Mesothelial cell of epicardium (in vitro differentiated cells): ENCODE measurements at places on chromosomes 16 and 17.

GRCh38 chr17:7833011-7833794, 814 bp upstream of the KDM6B start:
- no peaks in the 10 kb centered on the region for H3K36me3 ChIP-seq
- H3K27ac ChIP-seq = no peak overlapping the region
- peak overlapping the region; percentile 94 for H3K4me3 ChIP-seq
- peaks cover 22% of the 10 kb centered on the region for H3K27me3 ChIP-seq
- DNase-seq = no peak

GRCh38 chr17:43405861-43406260, 7.1 kb downstream of the ARL4D start:
- no peaks in the 10 kb centered on the region for H3K36me3 ChIP-seq
- no peaks in the 10 kb centered on the region for H3K27me3 ChIP-seq
- no peak overlapping the region for H3K27ac ChIP-seq
- DNase-seq = no peak
- no peak overlapping the region for H3K4me3 ChIP-seq

- H3K4me1 ChIP-seq = peaks cover 6% of the 10 kb centered on the region
- peak; percentile 45 for DNase-seq
- H3K27ac ChIP-seq = no peak overlapping the region
- no peak overlapping the region for H3K4me3 ChIP-seq
- H3K36me3 ChIP-seq = no peaks in the 10 kb centered on the region
These were observed 456.2 kb upstream of the DYNLRB2 start for GRCh38 chr16:80084614-80085013.

DNA sequence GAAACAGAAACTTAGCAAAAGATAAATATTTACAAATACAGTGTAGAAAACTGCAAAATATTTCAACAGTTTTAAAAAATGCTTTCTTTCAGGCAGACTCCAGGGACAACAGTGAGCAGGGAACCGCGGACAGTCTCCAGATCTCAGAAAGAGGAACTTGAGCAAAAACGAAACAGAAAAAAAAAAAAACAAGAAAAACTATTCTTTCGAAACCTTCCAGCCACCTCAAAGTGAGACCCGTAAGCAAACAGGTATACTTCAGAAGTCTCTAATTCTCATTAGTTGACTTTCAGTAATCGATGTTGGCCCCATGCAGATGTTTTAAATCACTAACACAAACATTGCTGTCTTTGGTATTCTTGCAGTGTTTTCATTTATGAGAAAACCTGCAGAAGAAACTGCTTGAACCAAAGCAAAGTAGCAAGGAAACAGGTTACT, 15.7 kb upstream of the CCL1 start:
- H3K4me3 ChIP-seq = no peak overlapping the region
- no peaks in the 10 kb centered on the region for H3K4me1 ChIP-seq
- H3K27ac ChIP-seq = no peak overlapping the region
- no peaks in the 10 kb centered on the region for H3K36me3 ChIP-seq
- DNase-seq = no peak
- H3K27me3 ChIP-seq = peaks cover 27% of the 10 kb centered on the region

DNA sequence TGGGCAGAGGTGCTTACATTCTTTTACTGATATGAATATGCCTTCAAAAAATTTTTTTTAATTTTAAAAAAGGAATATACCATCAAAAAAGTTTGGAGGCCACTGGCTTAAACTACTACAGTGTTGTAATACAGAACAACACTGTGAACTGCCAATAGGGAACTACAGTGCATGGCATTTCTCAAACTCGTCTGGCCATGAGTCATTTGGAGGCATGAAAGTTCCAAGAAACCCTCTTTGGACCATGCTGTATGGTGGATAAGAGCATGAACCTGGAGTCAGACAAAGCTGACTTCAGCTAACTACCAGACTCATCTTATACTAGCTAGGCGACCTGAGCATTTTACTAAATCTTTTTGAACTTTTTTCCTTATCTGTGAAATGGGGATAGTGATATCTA, 9.2 kb upstream of the NF1 start:
- H3K4me1 ChIP-seq = peaks cover 5% of the 10 kb centered on the region
- no peak for DNase-seq
- no peak overlapping the region for H3K27ac ChIP-seq
- no peaks in the 10 kb centered on the region for H3K27me3 ChIP-seq
- no peaks in the 10 kb centered on the region for H3K36me3 ChIP-seq

DNA sequence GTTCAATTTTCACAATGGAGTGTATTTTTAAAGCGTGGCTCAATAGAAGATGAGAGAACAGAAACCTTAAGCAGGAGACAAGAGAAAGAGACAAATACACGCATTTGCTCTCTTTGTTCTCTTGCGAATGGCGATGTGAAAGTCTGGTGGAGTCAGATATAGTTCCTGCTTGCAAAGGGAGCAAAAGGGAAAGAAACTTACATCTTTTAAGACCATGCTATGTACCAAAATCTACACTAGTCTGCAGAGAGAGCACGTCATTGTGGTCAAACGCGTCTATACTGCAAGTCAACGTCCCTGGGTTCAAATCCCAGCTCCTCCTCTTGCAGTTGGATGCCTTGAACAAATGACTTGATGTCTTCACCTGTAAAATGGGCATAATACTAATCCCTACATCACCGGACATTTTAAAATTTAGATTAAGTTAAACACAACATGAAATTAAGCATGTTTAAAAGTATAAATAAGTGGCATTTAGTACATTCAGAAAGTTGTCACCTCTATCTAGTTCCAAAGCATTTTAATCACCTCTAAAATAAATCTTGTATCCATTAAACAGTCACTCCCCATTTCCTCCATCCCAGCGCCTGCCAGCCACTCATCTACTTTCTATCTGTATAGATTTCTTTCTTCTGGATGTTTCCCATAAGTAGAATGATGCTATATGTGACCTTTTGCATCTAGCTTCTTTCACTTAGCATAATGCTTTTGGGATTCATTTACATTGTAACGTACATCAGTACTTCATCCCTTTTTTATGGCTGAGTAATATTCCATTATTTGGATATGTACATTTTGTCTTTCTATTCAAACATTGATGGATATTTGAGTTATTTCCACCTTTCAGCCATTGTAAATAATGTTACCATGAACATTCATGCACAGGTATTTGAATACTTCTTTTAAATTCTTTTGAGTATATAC, 406.9 kb downstream of the TMEM114 start:
- no peak overlapping the region for H3K27ac ChIP-seq
- H3K36me3 ChIP-seq = no peaks in the 10 kb centered on the region
- H3K4me1 ChIP-seq = no peaks in the 10 kb centered on the region
- peaks cover 16% of the 10 kb centered on the region for H3K27me3 ChIP-seq
- no peak for DNase-seq

- DNase-seq = no peak
- H3K4me3 ChIP-seq = no peak overlapping the region
- peaks cover 2% of the 10 kb centered on the region for H3K4me1 ChIP-seq
- peaks cover 5% of the 10 kb centered on the region for H3K36me3 ChIP-seq
- no peak overlapping the region for H3K27ac ChIP-seq
These were observed 22.2 kb upstream of the PEMT start for GRCh38 chr17:17613708-17614114.

- H3K27me3 ChIP-seq = peaks cover 61% of the 10 kb centered on the region
- DNase-seq = no peak
- peaks cover 4% of the 10 kb centered on the region for H3K4me1 ChIP-seq
- no peaks in the 10 kb centered on the region for H3K36me3 ChIP-seq
- H3K27ac ChIP-seq = no peak overlapping the region
These were observed 519 bp upstream of the NTN1 start for GRCh38 chr17:9020824-9021157.

DNA sequence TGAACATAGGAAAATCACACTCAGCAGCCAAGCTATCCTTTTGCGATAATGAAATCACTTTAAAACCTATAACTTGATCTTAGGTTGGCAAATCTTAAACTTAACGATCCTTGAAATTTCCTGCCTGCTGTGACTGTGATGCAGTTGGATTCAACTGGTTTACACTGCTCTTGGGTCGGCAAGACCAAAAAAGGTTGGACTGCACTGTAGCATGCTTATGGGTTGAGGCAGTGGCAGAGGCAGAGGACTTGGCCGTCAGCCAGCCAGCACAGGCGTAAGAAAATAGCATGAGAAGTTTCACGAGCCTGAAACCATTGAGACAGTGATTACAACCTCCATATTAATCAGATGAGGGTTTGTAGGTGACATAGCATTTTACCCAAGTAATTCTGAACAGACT, 21.4 kb downstream of the WSB1 start:
- peaks cover 29% of the 10 kb centered on the region for H3K4me1 ChIP-seq
- no peak overlapping the region for H3K4me3 ChIP-seq
- H3K27ac ChIP-seq = peak overlapping the region; percentile 57
